ENCODE measurements at places on chromosomes 6 and 20.

DNA sequence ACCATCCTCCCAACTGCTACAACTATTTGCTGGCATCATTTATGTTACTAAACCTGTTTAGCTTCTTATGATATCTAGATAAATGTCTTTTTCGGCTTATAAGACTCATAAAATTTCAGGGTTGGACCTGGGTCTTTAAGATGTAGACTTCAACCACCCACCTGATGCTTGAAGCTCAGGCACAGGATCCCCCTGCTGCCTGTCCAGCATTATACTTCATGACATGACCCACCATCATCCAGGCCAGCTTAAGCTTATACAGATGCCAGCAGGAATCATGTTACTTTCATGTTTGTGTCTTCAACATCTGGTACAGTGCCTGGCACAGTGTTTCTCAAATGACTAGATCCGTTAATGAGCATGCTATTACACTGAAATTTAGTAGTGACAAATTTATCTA is 47.4 kb downstream of the SLC17A5 start:
- DNase-seq = no peak

DNA sequence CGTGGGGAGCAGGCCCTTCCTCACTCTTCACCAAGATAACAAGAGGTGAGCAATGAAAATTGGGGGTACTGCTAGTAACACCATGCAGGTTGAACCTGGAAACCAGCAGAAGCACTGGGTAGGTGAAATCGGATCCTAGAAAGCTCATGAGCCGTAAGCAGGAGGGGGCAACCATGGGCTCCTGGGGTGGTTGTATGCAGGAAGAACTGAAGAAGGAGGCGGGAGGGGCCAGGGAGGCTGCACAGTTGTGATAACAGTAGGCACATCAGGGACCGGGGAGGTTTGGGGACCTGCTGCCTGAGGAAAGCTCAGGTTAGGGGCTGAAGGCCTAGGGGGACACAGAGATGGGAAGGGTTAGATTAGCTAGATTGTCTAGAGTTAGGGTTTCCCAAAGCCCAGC is 5.6 kb upstream of the LY6G5C start:
- no peak for DNase-seq

DNA sequence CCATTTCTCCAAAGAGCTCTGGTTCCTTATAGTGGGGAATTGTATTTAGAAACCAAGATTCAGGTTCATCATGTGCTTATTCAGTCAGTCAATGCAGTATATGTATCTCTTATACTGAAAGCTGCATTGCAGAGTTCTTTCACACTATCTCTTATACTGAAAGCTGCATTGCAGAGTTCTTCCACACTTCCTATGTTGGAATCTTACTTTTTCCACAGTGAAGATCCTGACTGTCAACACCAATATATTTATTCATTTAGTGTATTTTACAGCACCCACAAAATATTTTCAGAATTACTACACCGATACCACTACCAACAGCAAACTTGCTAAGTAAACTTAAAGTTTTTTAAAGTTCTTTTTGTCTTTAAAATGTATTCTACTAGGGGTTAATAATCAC is 349.3 kb upstream of the MMS22L start:
- DNase-seq = no peak

- no peak for DNase-seq
Observed at GRCh38 chr6:116925088-116925794, 48.2 kb downstream of the RFX6 start.

DNA sequence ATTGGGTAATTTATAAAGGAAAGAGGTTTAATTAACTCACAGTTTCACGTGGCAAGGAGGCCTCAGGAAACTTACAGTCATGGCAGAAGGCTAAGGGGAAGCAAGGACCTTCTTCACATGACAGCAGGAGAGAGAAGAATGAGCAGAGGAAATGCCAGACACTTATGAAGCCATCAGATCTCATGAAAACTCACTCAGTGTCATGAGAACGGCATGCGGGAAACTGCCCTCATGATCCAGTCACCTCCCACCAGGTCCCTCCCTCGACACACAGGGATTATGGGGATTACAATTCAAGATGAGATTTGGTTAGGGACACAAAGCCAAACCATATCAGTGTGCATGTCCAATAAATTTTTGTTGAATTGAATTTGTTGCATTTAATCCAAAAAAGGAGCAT is 52.0 kb downstream of the ECT2L start:
- no peak for DNase-seq

DNA sequence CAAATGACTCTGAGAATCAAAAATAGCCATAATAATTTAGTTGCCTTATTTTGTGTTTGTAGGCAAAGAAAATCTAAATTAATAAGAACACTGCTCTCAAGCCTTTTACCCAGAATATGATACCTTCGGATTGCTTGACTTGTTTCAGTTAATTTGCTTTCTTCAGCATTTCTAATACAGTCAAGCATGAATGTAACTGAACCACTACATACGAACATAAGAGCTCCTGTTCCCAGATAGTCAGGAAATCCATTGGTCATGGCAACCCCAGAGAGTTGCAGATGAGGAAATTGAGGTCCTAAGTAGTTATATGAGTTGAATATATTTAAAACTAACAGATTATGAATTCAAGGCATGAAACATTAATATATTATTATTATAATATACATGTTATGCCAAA is 2.9 kb downstream of the FRK start:
- no peak for DNase-seq

DNA sequence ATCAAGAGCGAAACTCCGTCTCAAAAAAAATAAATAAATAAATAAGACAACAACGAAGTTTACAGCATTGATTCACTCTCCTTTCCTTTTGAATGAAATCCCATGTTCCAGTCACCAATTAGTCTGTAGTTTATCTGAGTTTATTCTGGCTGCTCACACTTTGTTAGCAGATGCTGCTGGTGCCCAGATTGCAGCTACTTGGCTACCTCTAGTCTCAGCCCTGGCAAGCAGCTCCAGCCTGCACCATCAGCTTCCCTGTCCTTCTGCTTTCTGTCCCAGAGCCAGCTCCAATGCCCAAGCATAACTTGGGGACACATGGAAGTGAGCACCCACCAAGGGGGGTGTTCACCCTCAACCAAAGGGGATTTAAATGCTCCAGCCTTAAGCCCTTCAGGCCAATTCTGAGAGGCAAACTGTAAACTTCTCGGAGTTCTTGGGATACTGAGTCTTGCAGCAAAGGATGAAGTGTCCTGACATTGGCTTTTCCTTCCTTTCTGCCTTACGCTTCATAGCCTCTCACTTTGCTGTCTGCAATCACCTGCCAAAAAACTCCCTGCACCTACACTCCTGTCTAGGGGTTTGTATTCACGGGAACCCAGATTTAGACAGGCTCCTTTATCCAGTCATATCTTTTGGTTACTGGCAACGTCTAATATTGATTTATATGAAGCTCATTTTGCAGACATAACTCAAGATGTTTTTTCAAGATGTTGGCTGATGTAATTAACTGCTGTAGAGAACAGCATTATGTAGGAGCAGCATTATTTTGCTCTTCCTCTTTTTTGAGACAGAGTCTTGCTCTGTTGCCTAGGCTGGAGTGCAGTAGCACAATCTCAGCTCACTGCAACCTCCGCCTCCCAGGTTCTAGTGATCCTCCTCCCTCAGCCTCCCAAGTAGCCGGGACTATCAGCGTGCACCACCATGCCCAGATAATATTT is 9.8 kb upstream of the TASP1 start:
- DNase-seq = no peak

Measured in activated T-cell treated with anti-CD3 and anti-CD28 coated beads for 1 hour (primary cell).